ENCODE measurements at places on chromosomes 3 and 15. TPM values are rescaled to one million over a fixed set of nuclear protein-coding genes. Genes with fewer than 3 reads are reported as not detected.

DNA sequence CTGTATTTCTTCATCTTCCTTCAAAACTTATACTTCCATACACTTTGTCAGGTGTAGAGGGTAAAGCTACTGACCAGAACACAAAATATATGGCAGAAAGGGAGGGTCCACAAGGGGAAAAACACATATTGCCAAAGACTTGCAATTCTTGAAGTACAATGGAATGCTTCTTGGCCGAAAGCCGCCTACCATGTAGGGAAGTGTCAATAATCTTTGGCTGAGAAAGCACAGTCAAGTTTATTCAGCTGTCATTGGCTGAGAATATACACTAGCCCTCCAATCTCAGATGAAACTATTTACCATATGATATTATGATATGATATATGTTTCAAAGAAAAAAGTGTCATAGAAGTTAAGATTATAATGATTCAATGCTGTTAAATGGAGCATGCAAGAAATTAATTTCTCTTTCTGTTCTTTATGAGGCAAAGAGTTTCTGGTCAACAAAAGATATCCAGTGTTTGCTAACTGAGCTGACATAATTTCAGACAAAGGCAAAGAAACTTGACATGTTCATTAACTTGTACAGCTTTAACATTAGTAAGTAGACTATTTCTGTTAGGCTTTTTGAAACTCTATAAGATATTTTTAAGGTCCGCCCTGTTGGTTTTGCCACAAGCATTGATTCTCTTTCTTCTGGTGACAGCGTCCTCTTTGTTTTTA, 89.0 kb upstream of the LPP start:
- no peak for DNase-seq

DNA sequence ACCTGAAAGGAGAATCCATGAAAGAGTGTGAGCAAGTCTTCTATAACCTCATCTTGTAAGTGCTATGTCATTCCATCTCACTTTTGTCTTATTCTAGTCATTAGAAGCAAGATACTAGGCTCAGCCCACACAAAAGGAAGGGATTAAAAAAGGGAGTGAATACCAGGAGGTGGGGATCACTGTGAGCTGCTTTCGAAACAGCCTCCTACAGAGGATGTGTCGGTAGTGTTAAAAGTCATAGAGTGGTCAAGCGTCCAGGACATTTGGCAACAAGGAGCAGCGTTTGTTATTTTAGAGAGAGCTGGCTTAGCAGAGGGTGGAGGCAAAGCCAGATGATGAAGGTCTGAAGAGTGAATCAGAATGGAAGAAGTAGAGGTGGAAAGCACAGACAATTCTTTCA, 11.7 kb upstream of the ZNF148 start:
- DNase-seq: no peak

GRCh38 chr15:66620744-66621344, 55.0 kb upstream of the LCTL start:
- DNase-seq: no peak

DNA sequence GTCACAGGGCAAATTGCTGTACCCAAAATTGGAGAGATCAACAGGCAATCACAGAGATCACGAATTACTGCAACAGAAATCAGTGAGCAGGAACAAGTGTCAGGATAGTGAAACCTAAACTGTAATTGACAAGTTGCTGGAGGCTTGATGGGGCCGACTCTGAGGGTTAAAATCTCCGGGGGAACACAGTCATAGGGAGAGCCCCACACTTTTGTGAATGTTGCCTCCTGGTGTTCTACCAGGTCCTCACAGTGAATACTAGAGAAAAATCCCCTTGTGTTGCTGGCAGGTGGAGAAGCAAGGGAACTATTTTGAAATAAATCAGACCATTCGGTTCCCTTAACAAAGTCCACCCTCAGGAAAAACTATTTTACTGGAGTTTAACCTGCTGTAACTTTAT, 697.5 kb upstream of the CBLB start:
- peak; percentile 10 for DNase-seq

GRCh38 chr3:45940781-45941365, 2.4 kb upstream of the CXCR6 start:
- no peak for DNase-seq

HCLS1 gene
- total RNA-seq: 2.5 TPM

DNA sequence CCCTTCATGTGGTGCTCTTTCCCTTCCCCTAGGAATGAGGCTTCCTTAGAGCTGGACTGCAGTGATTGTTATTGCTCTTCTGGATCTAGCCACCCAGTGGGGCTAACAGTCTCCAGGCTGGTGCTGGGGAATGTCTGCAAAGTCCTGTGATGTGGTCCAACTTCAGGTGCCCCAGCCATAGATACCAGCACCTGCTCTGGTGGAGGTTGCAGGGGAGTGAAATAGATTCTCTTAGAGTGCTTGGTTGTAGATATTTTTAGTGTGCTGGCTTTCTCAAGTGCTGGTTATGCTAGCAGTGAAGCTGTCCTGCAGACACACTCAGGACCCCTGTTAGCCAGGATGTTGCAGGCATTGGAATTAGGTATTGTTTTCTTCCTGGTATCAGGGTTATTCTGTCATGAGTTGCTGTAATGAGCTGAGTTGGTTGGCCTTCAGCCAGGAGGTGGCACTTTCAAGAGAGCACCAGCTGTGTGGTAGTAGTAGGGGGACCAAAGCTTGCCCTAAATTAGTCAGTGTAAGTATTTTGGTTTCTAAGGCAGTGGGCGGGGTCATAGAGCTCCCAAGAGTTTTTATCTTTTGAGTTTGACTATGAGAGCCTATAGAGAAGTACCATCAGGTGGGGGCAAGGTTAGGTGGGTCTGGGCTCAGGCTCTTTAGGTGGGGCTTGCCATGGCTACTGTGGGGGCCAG, 317.5 kb upstream of the SGO1 start:
- DNase-seq: no peak
